Tibial nerve (tissue), 4 donors: ENCODE measurements at places on chromosomes 2 and 18. TPM values are rescaled to one million over a fixed set of nuclear protein-coding genes. Genes with fewer than 3 reads are reported as not detected.

DNA sequence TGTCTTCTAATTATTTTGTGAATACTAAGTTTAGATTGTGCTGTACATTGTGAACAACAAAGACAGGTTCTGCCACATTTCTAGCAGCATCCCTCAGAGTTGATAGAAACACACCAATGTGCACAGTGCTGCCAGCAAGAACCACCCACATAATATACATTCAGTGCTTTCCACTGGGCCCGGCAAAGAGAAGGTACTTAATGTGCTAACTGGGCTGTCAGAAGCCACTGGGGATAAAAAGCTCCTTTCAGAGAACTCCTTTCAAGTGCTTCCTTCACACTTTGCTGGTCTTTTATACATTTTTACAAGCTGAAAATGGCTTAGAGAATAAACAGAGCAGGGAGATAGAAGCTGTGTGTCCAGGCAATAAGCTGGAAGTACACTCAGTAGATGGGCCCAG lies 58.0 kb upstream of the CAPN13 start:
- H3K36me3 ChIP-seq, result no peaks in the 10 kb centered on the region
- H3K4me3 ChIP-seq, result no peak overlapping the region
- no peaks in the 10 kb centered on the region for H3K4me1 ChIP-seq
- H3K27ac ChIP-seq, result no peak overlapping the region
- no peaks in the 10 kb centered on the region for H3K27me3 ChIP-seq
- no peak for DNase-seq

GRCh38 chr18:48151421-48152065 lies 221.1 kb upstream of the SMAD2 start:
- DNase-seq, result no peak
- H3K36me3 ChIP-seq, result no peaks in the 10 kb centered on the region
- H3K4me1 ChIP-seq, result peaks cover 34% of the 10 kb centered on the region

DNA sequence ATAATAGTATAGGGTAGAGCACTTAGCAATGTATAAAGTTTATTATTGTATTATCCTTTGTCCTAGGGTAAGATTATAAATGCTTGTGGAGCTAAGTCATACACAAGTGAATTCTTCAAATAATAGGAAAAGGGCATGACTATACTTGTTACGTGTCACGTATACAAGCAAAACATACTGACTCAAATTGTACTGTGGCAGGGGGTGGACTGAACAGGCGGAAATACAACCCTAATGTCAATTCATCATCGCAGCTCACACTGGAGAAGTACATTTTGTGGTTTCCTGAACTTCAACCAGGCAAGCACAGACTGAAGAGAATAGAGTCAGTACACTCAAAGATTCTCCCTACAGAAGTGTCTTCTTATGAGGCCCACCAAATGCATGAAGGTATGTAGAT lies 201.0 kb downstream of the MBD2 start:
- no peaks in the 10 kb centered on the region for H3K4me1 ChIP-seq
- no peak overlapping the region for H3K27ac ChIP-seq
- no peaks in the 10 kb centered on the region for H3K27me3 ChIP-seq
- DNase-seq, result no peak
- H3K36me3 ChIP-seq, result no peaks in the 10 kb centered on the region

- H3K27ac ChIP-seq, result no peak overlapping the region
- H3K4me3 ChIP-seq, result no peak overlapping the region
- H3K36me3 ChIP-seq, result no peaks in the 10 kb centered on the region
- DNase-seq, result no peak
Observed at GRCh38 chr18:73980289-73980979, 167.2 kb downstream of the FBXO15 start.

DNA sequence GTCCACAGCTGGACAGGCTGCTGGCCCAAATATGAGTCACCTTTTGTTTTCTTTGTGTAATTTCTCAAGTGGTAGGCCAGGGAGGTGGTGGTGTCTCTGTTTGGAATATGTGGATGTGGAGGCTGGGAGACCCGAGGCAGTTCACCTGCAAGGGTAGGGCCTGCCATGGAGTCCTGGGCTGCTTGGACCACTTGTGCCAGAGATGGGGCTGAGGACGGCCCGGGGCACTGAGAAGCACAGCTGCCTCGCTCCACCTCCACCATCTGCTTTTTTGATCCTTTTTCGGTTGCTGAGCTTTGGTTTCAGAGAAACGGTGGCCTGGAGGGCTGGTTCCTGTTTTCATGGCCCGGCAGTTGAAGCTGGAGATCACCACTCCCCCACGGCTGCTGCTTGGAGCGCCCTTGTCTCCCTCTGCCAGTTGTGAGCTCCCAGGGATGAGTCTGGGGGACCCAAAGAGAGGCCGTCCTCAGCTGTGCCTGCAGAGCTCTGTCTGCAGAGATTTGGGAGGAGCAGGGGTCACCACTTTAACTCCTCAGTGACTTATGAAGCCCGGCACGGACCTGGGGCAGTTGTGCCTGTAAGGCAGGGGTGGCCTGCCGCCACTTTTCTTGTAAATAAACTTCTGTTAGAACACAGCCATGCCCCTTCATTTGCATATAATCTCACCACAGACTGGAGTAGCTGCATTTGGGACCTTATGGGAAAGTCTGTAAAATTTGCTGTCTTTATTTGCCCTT lies 67.6 kb upstream of the MCFD2 start:
- no peak overlapping the region for H3K27ac ChIP-seq
- DNase-seq, result no peak
- H3K27me3 ChIP-seq, result no peaks in the 10 kb centered on the region
- H3K36me3 ChIP-seq, result no peaks in the 10 kb centered on the region
- no peak overlapping the region for H3K4me3 ChIP-seq

DNA sequence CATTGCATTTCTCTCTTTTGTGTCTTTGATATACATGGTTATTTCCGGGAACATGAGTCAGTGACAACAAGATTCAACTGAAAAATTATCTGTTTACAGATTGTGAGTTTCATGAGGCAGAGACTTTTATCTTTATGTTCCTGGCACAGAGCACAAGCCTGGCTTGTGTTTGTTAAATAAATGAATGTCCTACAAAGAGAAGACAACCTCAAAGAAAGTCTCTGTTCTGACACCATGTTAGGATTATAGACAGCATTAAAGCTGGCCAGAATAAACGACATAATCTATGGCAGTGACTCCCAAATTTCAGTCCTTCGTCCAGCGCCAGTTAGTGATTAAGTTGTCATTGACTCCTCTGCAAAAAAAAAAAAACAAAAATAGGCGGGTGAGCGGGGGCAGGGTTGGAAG lies 97.4 kb upstream of the DNAJC10 start:
- H3K4me1 ChIP-seq, result no peaks in the 10 kb centered on the region
- no peaks in the 10 kb centered on the region for H3K36me3 ChIP-seq
- H3K27me3 ChIP-seq, result no peaks in the 10 kb centered on the region
- no peak overlapping the region for H3K27ac ChIP-seq

- DNase-seq, result no peak
- no peaks in the 10 kb centered on the region for H3K27me3 ChIP-seq
- no peak overlapping the region for H3K4me3 ChIP-seq
- no peak overlapping the region for H3K27ac ChIP-seq
Observed at GRCh38 chr2:232802091-232802490, 25.7 kb upstream of the KCNJ13 start.

DNA sequence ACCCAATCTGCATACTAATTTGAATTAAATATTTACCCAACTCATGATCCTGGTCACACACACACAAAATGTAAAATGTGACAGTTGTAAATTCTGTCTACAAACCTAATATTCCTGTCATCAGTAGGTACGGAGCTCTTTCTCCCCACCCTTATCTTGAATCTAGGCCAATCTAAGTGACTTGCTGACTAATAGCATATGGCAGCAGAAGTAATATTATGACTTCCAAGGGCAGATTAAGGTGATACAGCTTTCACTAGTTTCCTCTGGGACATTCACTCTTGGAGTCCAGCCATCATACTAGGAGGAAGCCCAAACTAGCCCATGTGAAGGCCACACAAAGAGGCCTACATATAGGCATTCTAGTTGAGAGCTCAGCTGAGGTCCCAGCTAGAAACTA lies 89.4 kb downstream of the TMEM131 start:
- no peak for DNase-seq
- H3K27ac ChIP-seq, result no peak overlapping the region
- H3K36me3 ChIP-seq, result peaks cover 40% of the 10 kb centered on the region
- H3K4me3 ChIP-seq, result no peak overlapping the region

- no peaks in the 10 kb centered on the region for H3K36me3 ChIP-seq
- no peak for DNase-seq
- no peaks in the 10 kb centered on the region for H3K27me3 ChIP-seq
- H3K4me1 ChIP-seq, result no peaks in the 10 kb centered on the region
- no peak overlapping the region for H3K4me3 ChIP-seq
- H3K27ac ChIP-seq, result no peak overlapping the region
Observed at GRCh38 chr2:55842046-55842445, 81.5 kb downstream of the EFEMP1 start.

- no peaks in the 10 kb centered on the region for H3K36me3 ChIP-seq
- H3K4me1 ChIP-seq, result peaks cover 13% of the 10 kb centered on the region
- H3K4me3 ChIP-seq, result no peak overlapping the region
- no peak overlapping the region for H3K27ac ChIP-seq
- H3K27me3 ChIP-seq, result no peaks in the 10 kb centered on the region
Observed at GRCh38 chr2:197136452-197136851, 174.1 kb downstream of the ANKRD44 start.

DNA sequence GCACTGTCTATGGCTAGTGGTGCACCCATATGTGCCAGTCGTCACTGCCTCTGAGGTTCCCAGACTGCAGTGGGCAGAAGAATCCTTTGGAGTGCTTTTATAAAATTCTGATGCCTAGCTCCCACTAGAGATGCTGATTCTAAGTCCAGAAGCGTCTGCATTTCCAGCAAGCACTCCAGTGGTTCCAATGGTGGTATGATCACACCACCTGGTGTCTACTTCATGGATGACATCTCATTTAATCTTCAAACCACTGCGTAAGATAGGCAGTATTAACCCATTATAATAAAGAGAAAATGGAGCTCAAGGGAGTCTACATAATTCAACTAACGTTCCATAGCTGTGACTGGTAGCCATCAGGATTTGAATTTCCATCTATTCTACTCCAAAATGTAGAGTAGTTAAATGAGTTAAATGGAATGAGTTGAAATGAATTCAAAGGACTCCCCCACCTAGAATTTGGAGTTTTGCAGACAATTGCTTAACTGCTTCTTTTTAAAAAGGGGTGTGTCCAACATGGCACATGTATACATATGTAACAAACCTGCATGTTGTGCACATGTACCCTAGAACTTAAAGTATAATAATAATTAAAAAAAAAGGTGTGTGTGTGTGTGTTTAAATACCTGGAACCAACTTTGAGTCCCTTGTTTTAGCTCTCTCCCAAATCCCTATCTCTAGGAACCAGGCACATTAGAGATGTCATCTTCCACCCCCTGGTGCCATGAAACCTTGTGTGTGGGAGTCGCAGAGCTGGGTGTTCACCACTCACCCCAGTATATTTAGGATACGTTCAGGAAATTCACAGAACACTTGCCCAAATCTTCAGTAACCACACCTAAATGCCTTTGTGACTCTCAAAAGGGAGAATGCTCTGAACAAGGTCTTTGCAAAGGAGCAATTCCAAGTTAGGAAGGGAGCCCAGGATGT lies 14.1 kb downstream of the LAMA3 start:
- no peak overlapping the region for H3K4me3 ChIP-seq
- peaks cover 6% of the 10 kb centered on the region for H3K36me3 ChIP-seq
- DNase-seq, result peak; percentile 35
- H3K4me1 ChIP-seq, result no peaks in the 10 kb centered on the region
- no peaks in the 10 kb centered on the region for H3K27me3 ChIP-seq

- H3K36me3 ChIP-seq, result no peaks in the 10 kb centered on the region
- H3K27me3 ChIP-seq, result no peaks in the 10 kb centered on the region
- H3K4me1 ChIP-seq, result no peaks in the 10 kb centered on the region
- no peak overlapping the region for H3K27ac ChIP-seq
Observed at GRCh38 chr2:199336546-199336945, 121.2 kb downstream of the SATB2 start.

DNA sequence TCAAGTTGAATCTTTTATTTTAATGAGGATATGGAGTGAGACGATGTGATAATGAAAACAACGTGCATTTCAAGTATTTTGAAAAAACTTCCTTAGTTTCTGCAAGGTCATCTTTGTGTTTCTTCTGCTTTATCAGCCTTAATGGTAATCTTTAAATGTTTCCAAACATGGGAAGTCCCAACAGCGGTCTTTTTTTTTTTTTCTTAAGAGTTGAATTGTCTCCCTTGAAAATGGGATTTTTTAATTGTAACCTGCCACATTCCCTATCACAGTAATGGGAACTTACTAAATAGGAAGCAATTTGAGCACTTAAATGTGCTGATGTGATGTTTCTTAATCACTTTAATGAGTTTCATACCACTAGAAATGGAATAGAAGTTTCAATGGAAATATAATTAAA lies 45.8 kb downstream of the ATIC start:
- H3K4me1 ChIP-seq, result no peaks in the 10 kb centered on the region
- no peak overlapping the region for H3K27ac ChIP-seq
- H3K36me3 ChIP-seq, result no peaks in the 10 kb centered on the region

DNA sequence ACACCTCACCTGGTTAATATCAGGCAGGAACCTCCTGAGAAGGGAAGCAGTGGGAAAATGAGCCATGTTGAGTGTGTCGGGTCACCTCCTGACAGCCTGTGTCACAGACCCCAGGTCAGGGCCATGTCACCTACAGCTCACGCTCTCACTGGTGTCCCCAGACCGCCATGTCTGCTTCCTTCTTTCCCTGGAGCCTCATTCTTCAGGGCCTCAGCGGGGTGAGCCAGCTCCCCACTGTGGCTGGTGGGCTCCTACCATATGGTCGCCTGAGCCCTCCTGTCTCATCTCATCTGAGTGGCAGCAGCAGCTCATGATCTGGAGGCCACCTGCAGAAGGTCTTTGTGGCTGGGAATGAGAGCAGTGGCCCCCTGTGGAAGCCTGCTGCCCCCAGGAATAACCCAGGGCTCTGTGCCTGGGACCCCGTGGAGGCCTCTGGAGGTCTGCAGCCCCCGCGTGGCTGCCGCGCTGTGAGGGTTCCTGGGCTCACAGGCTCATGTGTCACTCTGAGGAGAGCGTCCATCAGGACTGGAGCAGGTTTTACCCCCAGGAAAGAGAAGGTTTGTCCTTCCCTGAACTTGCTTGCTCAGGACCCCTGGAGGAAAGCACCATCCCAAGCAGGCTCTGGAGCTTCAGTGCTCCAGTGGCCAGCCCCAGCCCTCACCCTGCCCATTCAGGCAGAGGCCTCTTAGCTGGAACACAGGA lies 56.4 kb downstream of the FAM168B start:
- peaks cover 10% of the 10 kb centered on the region for H3K36me3 ChIP-seq
- H3K27me3 ChIP-seq, result peaks cover 4% of the 10 kb centered on the region
- no peak for DNase-seq
- H3K4me3 ChIP-seq, result no peak overlapping the region

DNA sequence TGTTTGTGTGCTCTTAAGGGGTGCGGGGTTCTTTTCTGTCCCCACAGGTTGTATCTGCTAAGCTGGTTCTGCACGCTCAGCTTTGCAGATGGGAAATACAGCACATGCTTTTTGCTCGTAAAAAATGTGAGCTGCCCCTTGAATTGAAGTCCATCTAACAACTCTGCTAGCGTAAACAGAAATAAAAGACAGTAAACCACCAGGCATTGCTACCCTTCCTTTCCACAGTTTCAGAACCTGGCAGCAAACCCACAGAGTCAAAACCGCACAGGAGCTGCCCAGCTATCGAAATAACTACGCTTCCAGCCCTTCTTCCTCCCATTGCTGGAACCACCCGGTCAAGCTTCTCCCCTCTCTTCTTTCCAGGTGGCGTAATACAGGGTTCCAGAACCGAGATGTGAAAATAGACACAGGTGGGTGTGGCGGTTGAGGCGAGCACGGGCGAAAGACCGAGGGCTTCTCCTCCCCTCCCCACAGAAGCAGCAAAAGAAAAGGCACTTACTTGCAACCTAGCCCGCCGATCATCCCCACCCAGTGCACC lies 479 bp downstream of the SCN9A start:
- no peaks in the 10 kb centered on the region for H3K27me3 ChIP-seq
- H3K27ac ChIP-seq, result peak overlapping the region; percentile 14
- no peaks in the 10 kb centered on the region for H3K36me3 ChIP-seq
- no peaks in the 10 kb centered on the region for H3K4me1 ChIP-seq

Gene STAT4
- not detected for total RNA-seq

Gene FASTKD2
- 36.5 TPM for total RNA-seq

Gene SATB2
- total RNA-seq, result 19.0 TPM
